HCT116 (cell line): ENCODE measurements at places on chromosomes 5 and 9. TPM values are rescaled to one million over a fixed set of nuclear protein-coding genes. Genes with fewer than 3 reads are reported as not detected.

- no peak for DNase-seq
These were observed 193.6 kb upstream of the VCAN start for GRCh38 chr5:83277953-83278352.

GRCh38 chr5:36491856-36492255, 114.5 kb upstream of the SLC1A3 start:
- no peak for DNase-seq

The ENHO gene
- 6.1 TPM for total RNA-seq

The MOB3B gene
- total RNA-seq, result 1.2 TPM
